Ascending aorta (tissue), 2 donors: ENCODE measurements at places on chromosomes 6 and 20.

DNA sequence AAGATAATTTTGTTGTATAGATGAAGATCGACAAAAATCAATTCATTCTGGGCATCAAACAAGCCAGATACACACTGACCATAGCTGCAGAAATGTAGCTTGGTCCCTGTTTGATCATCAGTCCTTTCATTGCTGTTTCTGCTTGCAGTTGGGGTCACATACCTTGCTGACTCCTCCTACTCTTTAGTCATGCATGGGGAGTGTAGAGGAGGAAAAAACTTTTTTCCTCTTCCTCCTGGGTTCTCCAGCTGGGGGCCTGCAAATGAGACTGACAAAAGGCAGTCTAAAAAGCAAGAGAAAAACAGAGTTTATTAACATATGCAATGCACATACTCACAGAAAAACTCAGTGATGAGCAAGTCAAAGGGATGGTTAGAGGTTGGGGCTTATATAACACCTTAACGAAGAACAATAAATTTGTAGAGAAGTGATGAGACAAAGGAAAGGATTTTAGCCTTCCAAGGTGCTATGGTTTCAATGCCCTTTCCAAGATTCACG is 105.8 kb downstream of the QRSL1 start:
- H3K4me3 ChIP-seq: no peak overlapping the region
- no peaks in the 10 kb centered on the region for H3K36me3 ChIP-seq
- no peak for DNase-seq
- H3K27me3 ChIP-seq: no peaks in the 10 kb centered on the region
- no peaks in the 10 kb centered on the region for H3K4me1 ChIP-seq

- DNase-seq: no peak
- H3K4me3 ChIP-seq: no peak overlapping the region
- no peaks in the 10 kb centered on the region for H3K27me3 ChIP-seq
- no peaks in the 10 kb centered on the region for H3K36me3 ChIP-seq
- no peak overlapping the region for H3K27ac ChIP-seq
These were observed 137.1 kb downstream of the PACRG start for GRCh38 chr6:162864911-162865310.

DNA sequence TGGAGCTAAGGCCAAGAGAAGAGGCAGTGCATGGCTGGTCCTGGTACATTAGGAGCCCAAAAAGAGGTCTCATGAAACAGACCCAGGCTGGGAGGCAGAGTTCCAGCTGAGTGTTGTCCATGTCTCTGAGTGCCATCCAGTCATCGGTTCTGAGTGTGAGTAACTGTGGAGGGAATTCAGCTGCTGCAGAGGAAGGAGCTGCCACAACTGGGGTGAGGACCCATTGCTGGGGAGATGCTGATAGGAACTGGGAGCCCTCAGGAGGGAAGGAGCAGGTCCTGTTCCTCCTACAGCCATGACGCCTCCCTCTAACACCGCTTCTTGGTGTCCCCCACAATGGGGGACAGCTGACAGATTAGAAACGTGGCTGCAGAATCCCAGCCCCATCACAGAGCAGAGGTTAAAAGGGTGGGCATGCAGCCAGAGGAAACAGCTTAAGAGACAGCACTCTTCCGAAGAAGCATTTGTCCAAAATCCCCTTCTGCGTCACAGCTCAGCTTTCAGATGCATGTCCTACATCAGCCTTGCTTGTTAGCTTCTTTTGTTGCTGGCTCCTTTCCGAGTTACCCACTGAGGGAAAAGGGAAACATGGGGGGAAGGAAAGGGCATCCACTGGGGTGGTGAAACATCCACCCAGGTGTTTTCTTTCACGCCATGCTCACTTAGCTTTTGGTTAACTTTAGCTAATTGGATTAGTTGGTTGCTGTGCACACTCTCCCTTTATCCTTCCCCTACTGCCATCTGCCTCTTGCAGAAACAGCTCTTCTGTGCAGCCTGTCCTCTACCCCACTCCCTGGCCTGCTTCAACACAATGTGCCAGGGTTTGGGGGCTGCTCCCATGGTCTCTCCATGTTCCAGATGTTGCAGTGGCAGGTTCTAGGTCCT is 239.2 kb downstream of the SYNDIG1 start:
- no peak for DNase-seq
- H3K27me3 ChIP-seq: no peaks in the 10 kb centered on the region
- H3K4me1 ChIP-seq: no peaks in the 10 kb centered on the region

DNA sequence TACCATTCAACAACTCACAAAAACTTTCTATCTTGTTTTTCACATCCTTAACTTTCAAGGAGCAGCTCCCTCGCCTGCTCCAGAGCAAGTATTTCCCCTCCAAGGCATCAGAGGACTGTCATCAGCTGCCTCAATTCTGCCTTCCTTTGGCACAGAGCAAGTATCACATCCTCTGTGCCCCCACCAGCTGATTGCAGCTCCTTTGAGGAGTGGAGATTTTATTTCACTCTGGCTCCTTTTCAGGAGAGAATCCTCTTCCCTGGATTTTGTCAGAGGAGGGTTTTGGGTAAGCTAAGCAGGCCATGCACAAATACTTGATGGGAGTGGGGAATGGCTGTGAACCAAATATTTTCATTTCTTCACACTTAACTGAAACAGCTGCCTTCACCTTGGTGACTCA is 610.5 kb upstream of the FLRT3 start:
- no peak overlapping the region for H3K4me3 ChIP-seq
- no peaks in the 10 kb centered on the region for H3K27me3 ChIP-seq
- no peaks in the 10 kb centered on the region for H3K4me1 ChIP-seq

GRCh38 chr6:56445818-56446217 is 196.9 kb downstream of the DST start:
- no peak overlapping the region for H3K4me3 ChIP-seq
- peaks cover 15% of the 10 kb centered on the region for H3K4me1 ChIP-seq
- no peaks in the 10 kb centered on the region for H3K27me3 ChIP-seq
- DNase-seq: no peak
- peak overlapping the region; percentile 45 for H3K27ac ChIP-seq

DNA sequence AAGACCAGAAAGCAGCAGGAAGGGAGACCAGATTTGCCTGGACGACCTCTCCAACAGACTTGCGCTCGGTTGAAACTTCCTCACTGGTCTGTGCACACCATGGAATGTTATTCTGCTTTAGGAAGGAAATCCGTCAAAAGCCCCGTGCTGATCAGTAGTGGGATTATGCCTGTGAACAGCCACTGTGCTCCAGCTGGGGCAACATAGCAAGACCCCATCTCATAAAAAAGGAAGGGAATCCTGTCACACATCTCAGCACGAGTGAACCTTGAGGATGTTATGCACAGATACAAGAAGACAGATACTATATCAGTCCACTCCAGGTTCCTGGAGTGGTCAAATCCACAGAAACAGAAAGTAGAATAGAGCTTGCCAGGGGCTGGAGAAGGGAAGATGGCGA is 86.9 kb upstream of the FOXC1 start:
- no peak overlapping the region for H3K4me3 ChIP-seq
- no peaks in the 10 kb centered on the region for H3K36me3 ChIP-seq
- H3K27ac ChIP-seq: no peak overlapping the region
- H3K27me3 ChIP-seq: no peaks in the 10 kb centered on the region
- no peak for DNase-seq
- H3K4me1 ChIP-seq: peaks cover 14% of the 10 kb centered on the region

- no peaks in the 10 kb centered on the region for H3K27me3 ChIP-seq
- H3K27ac ChIP-seq: no peak overlapping the region
- peaks cover 17% of the 10 kb centered on the region for H3K4me1 ChIP-seq
- H3K4me3 ChIP-seq: no peak overlapping the region
- DNase-seq: no peak
These were observed 41.8 kb downstream of the THBS2 start for GRCh38 chr6:169211881-169212280.

- H3K36me3 ChIP-seq: no peaks in the 10 kb centered on the region
- DNase-seq: no peak
- H3K4me3 ChIP-seq: no peak overlapping the region
- H3K27ac ChIP-seq: no peak overlapping the region
- no peaks in the 10 kb centered on the region for H3K4me1 ChIP-seq
- no peaks in the 10 kb centered on the region for H3K27me3 ChIP-seq
These were observed 83.7 kb upstream of the ZNF322 start for GRCh38 chr6:26743157-26743821.

GRCh38 chr20:57814529-57814928 is 104.7 kb upstream of the PMEPA1 start:
- no peaks in the 10 kb centered on the region for H3K4me1 ChIP-seq
- DNase-seq: no peak
- H3K36me3 ChIP-seq: no peaks in the 10 kb centered on the region
- no peaks in the 10 kb centered on the region for H3K27me3 ChIP-seq
- no peak overlapping the region for H3K27ac ChIP-seq
- H3K4me3 ChIP-seq: no peak overlapping the region

- peak overlapping the region; percentile 6 for H3K27ac ChIP-seq
- no peaks in the 10 kb centered on the region for H3K36me3 ChIP-seq
- H3K4me1 ChIP-seq: no peaks in the 10 kb centered on the region
- no peak for DNase-seq
- H3K27me3 ChIP-seq: no peaks in the 10 kb centered on the region
- no peak overlapping the region for H3K4me3 ChIP-seq
These were observed 86.0 kb upstream of the SLC2A12 start for GRCh38 chr6:134138226-134138975.

DNA sequence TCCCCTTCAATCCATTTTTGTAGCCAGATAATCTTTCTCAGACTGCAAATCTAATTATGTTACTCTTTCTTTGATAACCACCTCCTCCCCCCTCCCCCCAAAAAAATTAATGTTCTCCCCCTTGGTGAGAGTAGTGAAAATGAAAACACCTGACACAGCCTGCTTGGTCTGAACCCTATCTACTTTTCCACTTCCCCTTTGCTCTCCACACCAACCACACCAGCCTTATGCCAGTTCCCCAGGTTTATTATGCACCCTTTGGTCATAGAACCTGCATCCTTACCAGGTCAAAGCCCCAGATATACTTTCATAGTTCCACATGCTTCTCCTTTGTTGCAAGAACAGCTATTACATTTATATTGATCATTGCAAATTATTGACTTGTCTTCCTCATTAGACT is 19.4 kb downstream of the PFDN4 start:
- H3K27me3 ChIP-seq: no peaks in the 10 kb centered on the region
- H3K4me1 ChIP-seq: peaks cover under 1% of the 10 kb centered on the region
- no peak overlapping the region for H3K4me3 ChIP-seq
- no peaks in the 10 kb centered on the region for H3K36me3 ChIP-seq

- H3K36me3 ChIP-seq: no peaks in the 10 kb centered on the region
- H3K27ac ChIP-seq: no peak overlapping the region
- DNase-seq: no peak
- no peak overlapping the region for H3K4me3 ChIP-seq
- H3K4me1 ChIP-seq: no peaks in the 10 kb centered on the region
- H3K27me3 ChIP-seq: no peaks in the 10 kb centered on the region
These were observed 255.9 kb upstream of the DEFB112 start for GRCh38 chr6:50305660-50306059.

GRCh38 chr6:125836466-125836865 is 45.7 kb downstream of the NCOA7 start:
- no peaks in the 10 kb centered on the region for H3K4me1 ChIP-seq
- no peaks in the 10 kb centered on the region for H3K36me3 ChIP-seq
- no peaks in the 10 kb centered on the region for H3K27me3 ChIP-seq
- no peak overlapping the region for H3K4me3 ChIP-seq

- no peaks in the 10 kb centered on the region for H3K4me1 ChIP-seq
- no peak overlapping the region for H3K4me3 ChIP-seq
- H3K27me3 ChIP-seq: no peaks in the 10 kb centered on the region
- H3K27ac ChIP-seq: no peak overlapping the region
These were observed 260.0 kb downstream of the NRN1 start for GRCh38 chr6:5746759-5747130.

- no peaks in the 10 kb centered on the region for H3K27me3 ChIP-seq
- no peak overlapping the region for H3K27ac ChIP-seq
- no peaks in the 10 kb centered on the region for H3K4me1 ChIP-seq
- H3K4me3 ChIP-seq: no peak overlapping the region
- DNase-seq: no peak
These were observed 13.9 kb upstream of the AARS2 start for GRCh38 chr6:44327096-44327495.
